Fibroblast of mammary gland (primary cell): ENCODE measurements at places on chromosomes 2 and 18.

DNA sequence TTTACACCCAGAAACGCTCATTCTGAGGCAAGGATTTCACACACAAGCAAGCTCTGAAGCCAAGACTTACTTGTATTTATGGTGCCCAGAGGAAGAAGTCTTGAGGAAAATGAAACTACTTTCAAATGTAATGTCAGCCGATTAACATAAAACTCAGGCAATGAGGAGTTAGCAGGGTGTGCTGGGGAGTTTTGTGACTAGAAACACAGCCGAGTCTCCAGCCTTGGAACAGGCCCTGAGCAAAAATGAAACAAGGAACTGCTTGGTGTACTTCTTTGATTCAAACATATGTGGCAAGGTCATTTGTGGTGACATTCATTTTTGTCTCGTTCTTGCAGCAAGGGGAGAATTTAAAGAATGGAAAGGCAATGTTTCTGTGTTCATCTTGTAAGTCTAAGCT is 4.5 kb downstream of the DYTN start:
- DNase-seq = no peak

GRCh38 chr2:11492720-11493119 is 26.8 kb upstream of the E2F6 start:
- DNase-seq = no peak

GRCh38 chr18:45116116-45116515 is 435.4 kb downstream of the SETBP1 start:
- no peak for DNase-seq

GRCh38 chr2:161905389-161906046 is 168.5 kb downstream of the DPP4 start:
- peak; percentile 5 for DNase-seq

DNA sequence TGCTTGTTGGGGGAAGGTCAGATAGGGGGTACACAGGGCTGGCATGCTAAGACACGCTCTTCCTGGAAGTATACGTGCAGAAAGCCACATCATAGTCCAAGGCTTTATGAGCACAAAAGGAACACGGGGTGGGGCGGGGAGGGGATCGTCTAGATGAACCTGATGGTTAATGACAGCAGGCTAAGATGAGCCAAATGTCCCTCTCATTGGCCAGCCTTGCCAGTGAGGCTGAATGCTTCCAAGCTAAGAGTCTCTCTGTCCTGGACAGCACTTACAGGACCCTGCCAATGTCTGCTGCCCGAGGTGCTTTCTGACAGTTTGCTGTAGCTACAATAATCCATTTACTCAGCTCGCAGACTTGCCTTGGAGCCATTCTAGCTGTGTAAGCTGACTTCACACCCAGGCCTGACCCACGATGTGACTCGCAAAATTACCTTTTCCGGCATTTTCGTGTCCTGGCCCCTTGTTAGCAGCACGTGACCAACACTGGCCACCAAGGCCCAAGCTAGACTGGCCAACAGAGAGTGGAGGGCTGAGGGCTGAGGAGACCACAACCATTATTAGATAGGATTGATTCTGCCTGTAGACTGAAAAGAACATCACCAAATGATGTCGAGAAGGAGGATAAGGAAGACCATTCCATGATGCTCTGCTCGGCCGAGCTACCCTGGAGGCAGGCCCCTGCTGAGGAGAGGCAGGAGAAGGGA is 84.2 kb downstream of the MALT1 start:
- DNase-seq = no peak

DNA sequence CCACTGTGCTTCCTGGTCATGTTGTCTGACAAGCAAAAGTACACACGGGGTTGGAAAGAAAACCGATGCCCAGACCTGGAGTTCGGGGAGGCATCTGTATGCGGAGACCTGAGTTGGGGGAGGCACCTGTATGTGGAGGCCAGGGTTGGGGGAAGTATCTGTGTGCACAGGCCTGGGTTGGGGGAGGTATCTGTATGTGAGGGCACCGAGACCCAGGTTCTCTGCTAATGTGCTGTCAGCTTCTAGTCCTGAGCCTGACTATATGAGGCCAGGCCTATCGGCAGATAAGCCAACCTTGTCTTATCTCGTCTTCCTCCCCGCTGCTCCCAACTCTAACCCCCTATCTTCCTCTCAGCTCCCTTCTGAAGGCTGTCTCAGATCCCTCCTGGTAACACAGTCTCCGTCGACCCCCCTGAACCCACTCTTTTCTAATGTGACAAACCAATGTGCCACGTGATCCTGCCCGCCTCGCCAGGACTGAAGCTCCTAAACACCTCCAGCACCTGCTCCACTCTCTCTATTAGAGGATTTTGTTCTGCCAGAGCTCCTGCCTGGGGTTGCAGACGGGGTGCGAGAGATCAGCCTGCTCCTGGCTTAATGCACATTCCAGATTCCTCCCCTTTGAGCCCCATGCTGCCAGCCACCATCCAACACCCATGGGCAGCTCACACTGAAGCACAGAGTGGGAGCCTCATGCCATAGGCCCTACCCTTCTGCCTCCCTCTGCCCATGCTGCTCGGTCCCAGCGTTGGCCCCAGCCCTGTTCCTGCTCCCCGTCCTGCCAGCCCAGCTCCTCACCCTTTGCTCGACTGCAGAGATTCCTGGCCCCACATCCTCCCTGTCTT is 188.4 kb downstream of the SH3BP4 start:
- no peak for DNase-seq

GRCh38 chr2:220569112-220569897 is 941.9 kb downstream of the SLC4A3 start:
- no peak for DNase-seq

DNA sequence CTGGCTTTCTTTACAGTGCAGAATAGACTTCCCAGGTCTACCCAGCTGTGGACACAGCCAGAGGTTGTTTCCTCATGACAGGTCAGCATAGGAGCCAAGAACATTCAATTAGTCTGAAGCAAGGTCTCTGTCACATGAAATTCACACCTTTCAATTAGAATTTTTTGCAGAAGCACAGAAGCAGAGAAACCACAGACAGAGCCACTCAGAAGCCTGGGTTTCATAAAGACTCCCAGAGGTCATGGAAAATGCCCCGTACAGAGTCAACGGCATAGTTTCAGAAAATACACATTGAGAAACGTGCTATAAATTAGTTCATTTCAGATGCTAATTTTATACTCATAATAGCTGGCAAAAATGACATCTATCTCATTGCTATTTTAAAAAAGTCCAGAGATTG is 87.0 kb upstream of the TMEM200C start:
- DNase-seq = no peak

DNA sequence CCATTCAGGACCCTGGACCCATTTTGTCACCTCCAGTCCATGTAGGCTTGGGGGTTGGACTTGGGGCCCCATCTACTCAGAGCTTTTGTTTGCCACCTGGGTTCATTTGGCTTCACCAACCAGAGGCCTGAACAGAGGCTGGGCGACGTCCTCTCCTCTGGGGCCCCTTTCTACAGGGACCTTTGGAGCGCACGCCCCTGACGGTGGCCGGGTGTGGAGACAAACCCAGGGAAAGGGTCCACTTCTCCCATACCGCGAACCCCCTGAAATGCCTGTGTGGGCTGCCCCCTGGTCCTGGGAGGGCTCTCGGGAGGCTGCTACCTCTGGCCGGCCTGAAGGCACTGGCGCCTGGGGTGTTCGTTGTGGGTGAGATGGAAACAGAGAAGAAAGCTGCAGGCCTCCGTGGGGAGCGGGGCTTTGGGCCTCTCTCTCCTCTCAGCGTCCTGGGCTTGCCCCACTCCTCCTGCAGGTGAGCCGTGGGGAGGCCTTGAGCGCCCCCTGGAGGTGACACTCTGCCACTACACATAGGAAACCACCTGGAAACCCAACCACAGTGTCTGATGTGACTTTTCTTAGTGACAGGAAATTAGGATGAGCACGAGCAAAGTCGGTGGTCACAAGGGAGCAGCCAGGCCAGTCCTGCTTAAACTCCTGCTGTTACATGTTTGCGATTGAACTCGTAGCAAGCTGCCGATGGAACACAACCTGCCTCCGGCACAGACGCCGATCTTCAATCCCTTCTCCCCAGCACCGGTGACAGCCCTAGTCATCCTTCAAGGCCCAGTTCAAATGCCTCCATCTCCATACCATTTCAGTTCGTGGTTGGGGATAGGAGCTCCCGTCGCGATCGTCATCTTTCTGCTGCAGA is 12.0 kb upstream of the NTSR2 start:
- DNase-seq = no peak

GRCh38 chr18:48186131-48186766 is 222.9 kb downstream of the ZBTB7C start:
- DNase-seq = no peak

- no peak for DNase-seq
Measured at GRCh38 chr2:214591366-214591765, 180.5 kb downstream of the VWC2L start.

- no peak for DNase-seq
Measured at GRCh38 chr18:11751341-11752115, 62.5 kb downstream of the GNAL start.

- DNase-seq = no peak
Measured at GRCh38 chr2:40148334-40148733, 303.6 kb downstream of the SLC8A1 start.

DNA sequence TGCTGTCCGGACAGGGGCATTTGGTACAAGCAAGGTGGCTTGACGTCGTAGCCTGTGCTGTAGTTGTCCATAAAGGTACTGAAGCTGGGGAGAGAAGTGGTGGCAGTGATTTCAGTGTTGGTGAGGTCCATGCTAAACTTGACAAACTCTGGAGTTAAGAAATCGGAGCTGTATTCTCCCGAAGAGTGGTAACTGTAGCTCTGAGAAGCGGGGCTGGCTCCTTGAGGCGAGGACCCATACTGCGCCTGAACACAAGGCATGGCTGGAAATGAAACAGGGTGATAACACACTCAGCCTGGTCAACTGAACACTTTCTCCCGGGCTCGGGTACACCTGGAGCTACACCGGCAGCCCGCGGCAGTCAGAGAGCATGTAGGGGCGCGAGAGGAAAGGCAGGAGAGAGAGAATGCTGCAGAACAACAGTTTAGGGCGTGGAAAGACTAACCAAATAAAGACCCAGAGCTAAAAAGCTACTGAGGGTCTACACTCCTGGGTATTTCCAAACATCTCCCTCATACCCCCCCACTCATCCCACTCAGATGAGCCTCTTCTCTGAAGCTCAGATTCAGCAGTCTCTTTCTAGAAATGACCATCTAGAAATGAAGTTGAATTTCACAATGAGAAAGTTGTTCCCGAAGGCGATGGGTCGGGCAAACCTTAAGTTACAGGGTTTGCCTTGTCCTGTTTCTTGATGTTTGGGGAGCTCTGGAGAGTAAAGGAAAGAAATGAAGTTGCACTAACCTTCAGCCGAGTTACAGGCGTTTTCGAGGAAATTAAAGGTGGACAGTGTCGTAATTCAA is 2.4 kb downstream of the NR4A2 start:
- DNase-seq = no peak
